ENCODE measurements at places on chromosomes 11 and 22.

GRCh38 chr11:57586711-57587245 lies 10.7 kb upstream of the SERPING1 start:
- no peak for DNase-seq

GRCh38 chr11:64996710-64997380 lies at the start of gene BATF2:
TSS of gene BATF2 (minus strand) at chr11:64996971. CDS start at chr11:64996914, 57 bp downstream.
- DNase-seq = peak; percentile 49

GRCh38 chr11:92845805-92846204 lies 123.6 kb upstream of the MTNR1B start:
- DNase-seq = no peak

DNA sequence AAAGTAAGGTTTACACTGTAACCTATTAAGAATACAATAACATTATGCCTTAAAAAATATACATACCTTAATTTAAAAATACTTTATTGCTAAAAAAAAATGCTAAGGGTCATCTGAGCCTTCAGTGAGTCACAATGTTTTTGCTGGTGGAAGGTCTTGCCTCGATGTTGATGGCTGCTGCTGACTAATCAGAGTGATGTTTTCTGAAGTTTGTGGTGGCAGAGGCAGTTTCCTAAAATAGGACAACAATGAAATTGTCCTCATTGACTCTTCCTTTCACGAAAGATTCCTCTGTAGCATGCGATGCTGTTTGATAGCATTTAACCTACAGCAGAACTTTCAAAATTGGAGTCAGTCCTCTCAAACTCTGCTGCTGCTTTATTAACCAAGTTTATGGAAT lies 97.6 kb downstream of the FAT3 start:
- DNase-seq = no peak
